ENCODE measurements at places on chromosomes 2 and 18.

DNA sequence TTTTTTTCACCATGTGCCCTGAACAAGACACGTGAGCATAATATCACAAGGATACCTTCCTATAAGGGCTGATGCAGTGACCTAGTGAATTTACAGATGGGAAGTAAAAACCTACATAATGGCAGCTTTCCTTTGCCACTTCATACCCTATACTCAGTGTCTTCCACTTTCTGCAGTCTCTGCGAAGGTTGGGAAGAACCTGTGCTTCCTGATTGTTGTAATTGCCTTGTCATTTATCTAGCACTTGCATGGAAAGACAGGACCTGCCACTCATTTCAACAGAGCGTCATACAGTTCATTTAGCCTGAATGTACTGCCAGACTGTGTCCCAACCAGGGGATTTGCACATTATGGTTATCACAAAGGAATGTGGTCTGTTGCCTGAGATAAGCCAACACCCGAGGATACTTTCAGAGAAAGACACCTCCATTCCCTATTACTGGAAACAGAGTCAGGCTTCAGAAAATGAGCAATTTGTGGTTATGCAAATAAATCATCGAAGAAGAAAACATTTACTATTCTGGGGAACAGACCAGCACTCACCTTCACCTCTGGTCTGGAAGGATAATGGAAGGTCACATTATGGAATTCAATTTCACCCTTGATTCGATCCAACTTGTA is 55.0 kb downstream of the ABCB11 start:
- no peak for DNase-seq

DNA sequence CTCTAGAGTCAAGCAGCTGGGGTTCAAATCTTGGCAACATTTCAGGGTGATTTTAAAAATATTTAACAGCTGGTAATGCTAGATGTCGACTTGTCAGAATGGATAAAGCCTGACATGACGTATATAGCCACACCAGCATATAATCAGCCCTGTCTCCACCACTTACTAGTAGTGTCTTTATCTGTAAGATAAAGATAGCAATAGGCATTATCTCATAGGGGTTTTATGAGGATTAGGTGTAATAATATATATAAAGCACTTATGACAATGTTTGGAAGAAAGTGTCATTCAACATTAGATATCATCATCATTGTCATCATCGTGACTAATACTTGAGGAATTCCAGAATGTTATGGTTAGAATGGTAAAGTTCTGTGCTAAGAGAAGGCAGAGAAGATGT is 369.0 kb upstream of the CWC22 start:
- no peak for DNase-seq

DNA sequence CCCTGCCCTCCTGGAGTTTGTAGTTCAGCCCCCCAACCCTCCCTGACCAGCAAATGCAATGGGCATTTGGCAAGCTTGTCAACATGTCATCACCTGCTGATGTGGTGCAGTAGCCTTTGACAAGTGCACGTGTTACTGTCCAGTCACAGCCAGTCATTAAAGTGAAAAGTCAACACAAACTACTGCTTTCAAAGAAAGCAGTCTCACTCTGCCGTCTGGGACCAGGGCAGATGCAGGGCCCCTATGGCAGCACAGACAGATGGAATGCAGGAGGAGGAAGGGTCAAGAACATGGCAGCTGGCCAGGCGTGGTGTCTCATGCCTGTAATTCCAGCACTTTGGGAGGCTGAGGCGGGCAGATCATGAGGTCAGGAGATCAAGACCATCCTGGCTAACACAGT is 222.4 kb upstream of the OSR1 start:
- no peak for DNase-seq

- DNase-seq, result no peak
These were observed 148.7 kb downstream of the NDUFA10 start for GRCh38 chr2:239876271-239876947.

DNA sequence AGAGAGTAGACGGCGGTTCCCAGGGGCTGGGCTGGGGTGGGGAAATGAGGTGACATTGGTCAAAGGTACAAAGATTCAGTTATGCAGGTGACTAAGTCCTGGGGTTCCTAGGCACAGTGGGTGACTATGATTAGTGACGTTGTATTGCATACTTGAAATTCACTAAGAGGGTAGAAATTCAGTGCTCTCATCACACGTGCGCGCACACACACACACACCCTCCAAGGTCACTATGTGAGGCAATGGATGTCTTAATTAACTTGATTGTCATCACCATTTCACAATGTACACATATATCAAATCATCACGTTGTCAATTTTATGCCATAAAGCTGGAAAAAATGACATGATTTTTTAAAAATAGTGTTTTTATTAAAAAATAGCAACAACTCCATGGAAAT is 92.9 kb upstream of the ALKAL2 start:
- DNase-seq, result no peak

GRCh38 chr18:69102959-69103358 is 297.7 kb upstream of the DOK6 start:
- no peak for DNase-seq

GRCh38 chr2:176826984-176827668 is 385.5 kb upstream of the HNRNPA3 start:
- no peak for DNase-seq

DNA sequence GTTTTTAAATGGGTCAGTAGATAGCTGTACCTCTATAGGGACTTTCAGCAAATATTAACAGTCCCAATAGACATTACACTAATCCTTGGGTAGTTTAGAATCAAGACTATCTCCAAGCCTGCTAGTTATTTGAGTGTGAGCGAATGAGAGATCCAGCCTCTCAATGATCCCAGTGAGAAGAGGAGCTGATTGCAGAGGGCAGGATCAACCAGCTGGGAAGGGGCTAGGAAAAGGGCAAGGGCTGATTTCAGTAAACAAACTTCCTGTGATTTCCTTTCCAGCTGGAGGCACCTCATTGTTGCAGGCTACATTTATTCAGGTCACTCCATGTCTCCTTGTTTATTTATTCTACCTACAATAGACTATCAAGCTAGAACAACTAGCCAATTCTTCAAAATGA is 84.1 kb upstream of the CTNNA2 start:
- DNase-seq, result no peak

- DNase-seq, result no peak
These were observed 56.0 kb downstream of the HDAC4 start for GRCh38 chr2:239344857-239345216.

DNA sequence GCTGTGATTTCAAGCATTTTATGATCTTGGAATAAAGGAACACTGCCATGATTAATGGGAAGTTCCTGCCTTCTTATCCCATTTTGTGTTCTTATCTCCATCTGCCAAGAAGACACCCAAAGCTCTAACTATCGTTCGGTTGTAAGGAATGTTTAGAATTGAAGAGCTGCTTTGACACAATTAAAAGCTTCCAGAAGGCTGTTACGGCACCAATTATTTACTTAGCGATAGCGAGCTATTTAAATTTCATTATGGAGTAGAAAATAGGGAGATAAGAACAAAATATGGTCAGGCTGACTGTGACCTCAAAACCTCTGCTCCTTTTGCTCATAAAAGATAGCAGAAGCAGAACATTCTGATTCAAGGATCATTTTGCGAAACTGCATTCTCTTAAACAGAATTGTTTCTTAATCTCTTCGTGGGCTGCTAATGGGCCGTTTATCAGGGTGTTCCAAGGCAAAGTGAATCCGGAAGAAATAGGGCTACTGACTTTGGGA is 101.6 kb downstream of the SLC4A3 start:
- DNase-seq, result no peak

- DNase-seq, result no peak
These were observed 146.5 kb upstream of the MMADHC start for GRCh38 chr2:149733936-149734685.

- DNase-seq, result no peak
These were observed 39.0 kb downstream of the TBC1D8 start for GRCh38 chr2:101111917-101112771.

- DNase-seq, result no peak
These were observed 211.9 kb upstream of the SMAD2 start for GRCh38 chr18:48142353-48142752.

GRCh38 chr2:163729636-163730273 is 6.1 kb downstream of the FIGN start:
- no peak for DNase-seq
